ENCODE measurements at places on chromosomes 6 and 20.

DNA sequence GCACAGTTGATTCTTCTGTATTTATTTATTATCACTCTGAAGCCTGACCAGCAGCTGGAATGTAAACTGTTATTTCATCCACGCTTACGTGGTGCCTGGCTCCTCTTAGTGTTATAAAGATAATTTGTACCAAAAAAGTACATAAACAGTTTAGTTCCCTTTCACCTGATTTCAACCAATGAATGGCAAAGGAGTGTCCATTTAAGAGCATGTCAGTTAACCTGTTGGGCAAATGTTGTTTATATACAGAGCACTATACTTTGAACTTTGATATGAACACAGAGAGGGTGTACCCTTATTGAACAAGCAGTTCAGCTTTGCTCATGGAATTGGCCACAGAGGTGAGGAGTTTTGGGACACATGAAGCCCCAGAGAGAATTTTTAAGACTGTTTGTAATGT, 7.2 kb upstream of the CTCFL start:
- DNase-seq = no peak

GRCh38 chr6:37987018-37987417, 167.5 kb downstream of the ZFAND3 start:
- no peak for DNase-seq

- DNase-seq = no peak
Measured at GRCh38 chr6:169224185-169224695, 29.4 kb downstream of the THBS2 start.

GRCh38 chr6:120392941-120393340, 941.3 kb downstream of the TBC1D32 start:
- DNase-seq = no peak

DNA sequence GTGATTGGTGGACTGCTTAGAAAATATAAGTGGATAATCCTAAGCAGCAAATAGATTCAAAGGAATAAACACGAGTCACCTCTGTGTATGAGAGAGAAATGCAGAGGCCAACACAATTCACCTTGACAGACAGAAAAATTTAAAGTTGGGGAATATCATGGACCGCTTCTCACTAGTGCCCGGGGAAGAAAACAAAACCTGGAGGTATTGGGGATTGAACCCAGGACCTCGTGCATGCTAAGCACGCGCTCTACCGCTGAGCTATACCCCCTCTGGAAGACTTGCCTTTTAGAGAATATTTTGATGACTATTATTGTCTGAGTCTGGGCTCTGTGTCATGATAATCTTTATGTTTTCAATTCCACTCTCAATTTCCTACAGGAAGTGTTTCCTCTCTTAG, 111.9 kb downstream of the TRIM27 start:
- DNase-seq = no peak
